ENCODE measurements at places on chromosomes 5 and 9.

DNA sequence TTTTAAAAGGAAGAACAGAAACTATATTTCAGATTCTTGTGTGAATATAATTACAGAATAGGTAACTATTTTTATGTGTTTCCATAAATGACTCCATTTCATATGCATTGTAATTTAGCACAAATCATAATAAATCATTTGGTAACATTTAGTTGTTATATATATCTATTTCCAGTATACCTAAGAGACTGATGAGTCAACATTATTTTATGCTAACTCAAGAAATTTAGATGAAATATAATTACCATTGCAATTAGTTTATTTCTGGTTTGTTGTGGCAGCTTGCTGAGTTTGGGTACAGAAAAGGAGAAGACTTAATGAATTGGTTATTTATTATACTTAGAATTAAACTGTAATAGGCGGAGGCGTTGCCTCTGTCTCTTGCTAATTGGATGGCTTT is 314.9 kb downstream of the KCTD16 start:
- DNase-seq = no peak

DNA sequence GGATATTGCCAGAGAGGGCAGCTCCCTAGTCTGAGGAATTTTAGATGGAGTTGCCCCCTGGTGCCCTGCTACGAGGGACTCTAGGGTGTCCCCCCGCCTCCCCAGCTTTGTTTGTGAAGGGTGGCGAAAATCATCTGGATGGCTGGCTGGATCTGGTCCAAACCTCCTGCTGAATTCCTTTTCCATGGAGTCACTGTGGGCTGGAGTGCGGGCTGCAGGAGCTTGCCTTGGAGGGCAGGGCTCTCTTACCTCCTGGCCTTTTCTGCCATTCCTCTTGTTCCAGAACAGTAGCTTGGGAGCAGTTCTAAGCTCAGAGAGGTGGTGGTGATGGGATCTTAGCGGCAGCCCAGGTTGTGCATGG is 2.1 kb downstream of the SYNPO start:
- no peak for DNase-seq

DNA sequence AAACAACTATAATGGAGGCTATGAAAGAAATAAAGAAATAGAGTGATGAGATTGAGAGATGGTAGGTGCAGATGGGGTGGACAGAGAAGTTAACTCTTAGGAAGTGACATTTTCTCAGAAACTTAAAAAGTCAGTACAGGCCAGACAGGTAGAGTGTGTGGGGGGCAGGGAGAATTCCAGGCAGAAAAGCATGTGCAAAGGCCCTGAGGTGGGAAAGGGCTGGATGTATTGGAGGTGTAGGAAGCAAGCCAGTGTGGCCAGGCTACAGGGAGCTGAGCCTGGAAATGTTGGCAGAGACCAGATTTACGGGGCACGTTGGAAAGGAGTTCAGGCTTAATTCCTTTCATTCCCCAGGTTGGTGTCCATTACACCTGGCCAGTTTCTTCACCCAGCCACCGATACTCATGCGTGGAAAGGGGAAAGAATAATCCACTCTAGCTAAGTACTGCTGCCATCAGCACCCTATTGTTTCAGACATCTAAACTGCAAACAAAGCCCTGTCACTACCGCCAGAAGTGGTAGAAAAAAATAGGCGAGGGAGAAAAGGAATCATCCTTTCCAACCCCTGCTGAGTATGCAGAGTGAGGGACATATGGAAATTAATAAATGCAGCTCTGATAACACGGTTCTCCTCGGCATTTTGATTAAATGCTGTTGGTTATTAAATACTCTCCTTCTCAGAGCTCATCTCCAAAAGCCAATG is 116.8 kb upstream of the GPR151 start:
- no peak for DNase-seq

DNA sequence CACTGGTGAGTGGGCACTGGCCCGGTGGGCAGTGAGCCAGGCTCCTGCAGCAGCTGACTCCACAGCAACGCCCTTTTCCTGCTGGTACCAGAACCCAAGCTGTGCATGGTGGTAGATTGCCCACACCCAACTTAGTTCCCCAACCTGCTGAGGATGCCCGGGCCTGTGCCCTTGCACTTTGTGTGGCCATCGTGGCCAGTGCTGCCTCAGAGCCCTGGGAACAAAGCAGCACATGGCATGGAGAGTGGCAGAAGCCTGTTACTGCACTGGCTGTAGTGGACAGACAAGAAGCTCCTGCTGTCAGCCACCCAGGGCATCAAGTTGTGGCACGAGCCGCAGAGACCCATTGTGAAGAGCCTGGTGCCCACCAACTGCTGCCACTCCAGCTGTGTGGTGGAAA is 612.9 kb downstream of the DNAH5 start:
- no peak for DNase-seq

GRCh38 chr5:148769941-148770340 is 56.5 kb upstream of the ADRB2 start:
- no peak for DNase-seq

DNA sequence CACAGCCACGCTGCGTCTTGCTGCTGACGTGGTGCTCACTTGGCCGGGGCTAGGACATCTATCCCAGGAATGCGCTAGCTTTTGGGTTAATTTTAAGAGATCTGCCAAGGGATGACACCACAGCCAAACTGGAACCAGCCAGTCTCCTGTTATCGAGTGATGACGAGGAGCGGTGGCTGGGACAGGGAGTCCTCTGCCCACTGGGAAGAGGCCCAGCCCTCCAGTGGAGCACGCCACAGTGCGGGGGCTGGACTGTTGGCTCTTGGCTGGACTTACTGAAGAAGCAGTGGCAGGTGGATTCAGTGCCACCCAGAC is 55.1 kb upstream of the PHYKPL start:
- DNase-seq = no peak

- no peak for DNase-seq
Observed at GRCh38 chr9:68980341-68980914, 33.5 kb downstream of the PRKACG start.

Data from central memory CD8-positive, alpha-beta T cell (primary cell).